Stimulated activated CD4-positive, alpha-beta T cell treated with anti-CD3 and anti-CD28 coated beads, Interleukin-4, amount 100 ng/mL, for 4 hours (primary cell): ENCODE measurements at places on chromosomes 12 and 14.

GRCh38 chr14:72737560-72737943, 156.3 kb downstream of the DPF3 start:
- DNase-seq = no peak

- no peak for DNase-seq
These were observed 8.4 kb upstream of the PNMA1 start for GRCh38 chr14:73722581-73722980.

DNA sequence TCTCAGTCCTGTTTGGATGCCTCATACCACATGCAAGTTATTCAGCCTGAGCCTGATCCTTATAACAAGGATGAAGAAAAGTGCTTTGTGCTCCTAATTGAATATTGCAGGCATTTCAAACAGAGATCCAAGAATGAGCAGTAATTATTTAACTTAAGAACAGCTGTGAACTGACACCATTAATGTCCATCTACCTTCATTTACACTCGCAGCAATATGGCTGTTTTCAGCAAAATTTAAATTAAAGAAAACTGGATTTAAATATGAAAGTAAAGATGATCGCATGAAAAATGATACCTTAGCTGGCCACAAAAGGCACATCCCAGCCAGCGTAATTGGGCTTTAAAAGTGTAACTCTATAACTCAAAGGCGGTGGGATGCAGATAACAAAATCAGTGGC, 466.3 kb downstream of the GALC start:
- DNase-seq = no peak

DNA sequence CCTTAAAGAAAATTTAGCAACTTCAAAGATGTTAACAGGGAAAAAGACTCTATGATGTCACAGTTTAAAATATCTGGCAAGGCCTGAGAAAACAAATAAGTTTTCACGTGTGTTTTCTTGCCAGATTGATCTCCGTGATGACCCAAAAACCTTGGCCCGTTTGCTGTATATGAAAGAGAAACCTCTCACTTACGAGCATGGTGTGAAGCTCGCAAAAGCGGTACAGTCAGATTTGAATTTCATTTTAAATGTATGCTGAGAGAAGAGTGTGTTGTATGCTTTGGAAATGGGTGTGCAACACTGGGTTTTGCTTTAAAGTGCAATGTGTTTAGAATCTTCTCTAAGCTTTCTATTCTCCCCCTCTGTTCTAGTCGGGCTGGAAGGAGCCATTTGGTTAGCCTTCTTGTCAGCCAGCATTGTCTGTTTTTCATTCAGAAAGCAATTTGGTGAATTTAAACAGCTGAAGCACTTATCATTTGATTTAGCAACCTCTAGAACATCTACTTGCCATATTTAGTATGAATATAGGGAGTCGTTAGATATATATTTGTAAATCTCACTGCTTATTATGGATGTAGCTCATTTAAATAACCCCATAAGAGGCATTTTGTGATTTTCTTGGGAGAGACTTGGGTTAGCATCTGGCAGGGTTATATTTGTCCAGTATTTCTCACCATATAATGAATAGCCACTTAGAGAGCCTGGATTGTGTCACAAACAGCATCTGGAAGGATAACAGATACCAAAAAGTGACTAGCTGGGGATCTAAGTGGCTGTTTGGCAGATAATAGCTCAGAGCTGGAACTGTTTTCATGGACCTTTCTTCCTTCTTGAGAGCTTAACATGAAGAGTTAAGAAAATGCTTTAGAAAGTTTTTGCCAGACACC, 35.5 kb downstream of the GPHB5 start:
- no peak for DNase-seq

- DNase-seq = no peak
These were observed 13.6 kb downstream of the VEZT start for GRCh38 chr12:95231190-95231589.

DNA sequence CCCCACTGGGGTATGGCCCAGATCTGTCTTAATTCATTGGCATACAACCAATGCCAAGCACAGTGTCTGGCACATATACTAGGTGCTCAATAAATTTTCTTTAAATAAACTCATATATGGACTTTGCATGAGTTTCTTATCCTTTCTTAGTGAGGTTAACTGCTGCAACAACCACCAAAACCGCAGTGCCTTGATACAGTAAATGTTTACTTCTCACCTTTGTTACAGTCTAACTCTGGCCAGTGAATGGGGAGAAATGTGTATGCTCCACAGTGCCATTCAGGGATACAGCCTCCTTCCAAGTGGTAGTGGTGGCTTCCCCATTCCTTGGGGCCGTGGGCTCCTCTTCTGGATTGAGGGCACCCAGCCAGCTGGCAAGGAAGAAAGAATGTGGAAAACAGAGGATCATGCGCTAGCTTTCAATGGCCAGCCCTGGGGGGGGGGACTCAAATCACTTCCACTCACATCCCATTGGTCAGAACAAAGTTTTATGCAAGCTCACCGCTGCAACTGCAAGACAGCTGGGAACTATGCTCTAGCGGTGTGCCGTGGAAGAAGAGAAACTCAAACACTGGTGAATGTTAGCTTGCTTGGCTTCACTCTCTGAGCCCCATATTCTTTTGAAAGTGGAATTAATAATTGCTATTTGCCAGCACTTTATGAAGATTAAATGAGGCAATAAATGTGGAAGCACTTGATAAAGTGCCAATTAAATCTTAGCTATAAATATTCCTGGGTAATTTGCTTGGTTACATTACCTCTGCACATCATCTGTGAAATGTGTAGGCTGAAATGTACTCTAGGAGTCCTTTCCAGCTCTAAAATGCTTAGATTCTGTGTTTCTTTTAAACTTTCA, 51.0 kb upstream of the SOCS2 start:
- DNase-seq = no peak

- DNase-seq = no peak
These were observed 17.8 kb downstream of the ARL6IP4 start for GRCh38 chr12:122998316-122998715.

DNA sequence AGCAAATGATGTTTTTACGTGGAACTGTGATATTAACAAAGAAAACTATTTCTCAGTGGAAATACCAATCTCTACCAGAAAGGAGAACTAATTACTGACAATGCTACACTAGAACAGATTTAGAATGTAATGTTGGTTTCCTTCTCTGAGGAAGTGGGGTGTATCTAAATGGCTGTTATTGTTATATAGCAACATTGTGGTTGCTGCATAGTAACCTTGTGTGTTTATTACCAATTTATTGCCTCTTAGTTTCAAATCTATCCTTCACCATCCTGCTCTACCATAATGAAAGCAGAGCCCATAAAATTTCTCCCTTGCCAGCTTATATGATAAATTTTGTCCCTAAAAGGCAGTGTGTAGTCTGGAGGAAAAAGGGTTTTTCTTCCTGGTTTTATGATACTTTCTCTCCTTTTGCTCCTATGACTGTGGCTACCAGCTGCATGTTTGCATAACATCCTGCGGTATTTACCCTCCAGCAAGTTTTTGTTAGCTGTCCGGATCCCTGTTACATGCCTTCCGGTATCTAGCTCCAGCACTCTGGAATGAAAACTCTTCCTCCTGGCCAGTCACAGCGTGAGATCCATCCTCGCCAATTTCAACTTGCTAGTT, 5.7 kb upstream of the KLRK1 start:
- DNase-seq = no peak

DNA sequence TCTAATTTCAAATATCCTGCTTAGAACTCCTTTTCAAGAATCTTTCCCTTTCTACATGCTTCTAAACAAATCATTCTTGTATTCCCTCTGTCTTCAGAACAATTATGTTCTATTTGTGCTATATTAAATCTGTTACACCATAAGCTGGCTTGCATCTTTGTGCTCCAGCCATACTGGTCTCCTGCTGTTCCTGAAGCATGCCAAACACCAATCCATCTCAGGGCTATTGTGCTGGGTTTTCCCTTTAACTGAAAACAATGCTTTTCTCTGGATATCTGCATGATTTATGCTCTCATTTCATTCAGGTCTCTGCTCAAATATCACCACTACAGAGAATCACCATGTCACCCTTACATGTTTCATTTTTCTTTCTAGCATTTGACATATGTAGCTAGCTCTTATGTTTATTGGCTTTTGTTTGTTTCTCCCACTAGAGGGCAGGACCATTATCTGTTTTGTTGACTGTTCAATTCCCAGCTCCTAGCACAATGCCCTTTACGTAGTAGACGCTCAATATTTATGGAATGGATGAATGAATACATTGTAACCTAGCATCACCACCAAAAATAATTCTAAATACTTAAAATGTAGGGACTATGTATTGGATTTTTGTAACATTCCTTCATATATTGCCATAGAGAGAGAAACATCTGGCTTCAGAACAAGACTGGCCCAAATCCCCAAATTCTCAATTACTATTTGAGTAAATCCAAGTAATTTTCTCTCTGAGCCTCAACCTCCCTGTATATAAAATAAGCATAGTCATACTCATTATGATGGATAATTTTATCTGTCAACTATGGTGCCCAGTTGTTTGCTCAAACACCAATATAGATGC, 302.0 kb upstream of the SYT1 start:
- no peak for DNase-seq

GRCh38 chr12:93918262-93918661, 230.1 kb upstream of the PLXNC1 start:
- no peak for DNase-seq

- DNase-seq = no peak
These were observed 139.1 kb downstream of the ZFP36L1 start for GRCh38 chr14:68653804-68654203.

DNA sequence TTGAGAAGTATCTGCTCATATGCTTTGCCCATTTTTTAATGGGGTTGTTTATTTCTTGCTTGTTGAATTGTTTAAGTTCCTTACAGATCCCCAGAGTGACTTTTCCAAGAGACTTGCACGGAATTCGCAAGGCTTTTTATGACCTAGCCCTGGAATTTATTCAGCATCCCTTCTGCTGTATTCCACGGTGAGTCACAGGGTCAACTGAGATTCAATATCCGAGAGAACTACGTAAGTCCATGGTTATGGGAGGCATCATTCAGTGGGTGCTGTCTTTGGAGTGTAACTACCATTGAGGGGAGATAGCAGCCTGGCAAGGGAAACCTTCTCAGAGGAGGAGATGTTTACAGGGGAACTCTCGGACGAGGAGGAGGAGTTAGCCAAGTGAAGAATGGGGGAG, 20.9 kb upstream of the GPRC5A start:
- no peak for DNase-seq

GRCh38 chr14:103260629-103261124, 73.4 kb upstream of the EIF5 start:
- DNase-seq = no peak

- no peak for DNase-seq
These were observed 9.4 kb downstream of the PARP11 start for GRCh38 chr12:3863756-3864155.

GRCh38 chr14:100306998-100307765, 938 bp upstream of the SLC25A29 start:
- no peak for DNase-seq

DNA sequence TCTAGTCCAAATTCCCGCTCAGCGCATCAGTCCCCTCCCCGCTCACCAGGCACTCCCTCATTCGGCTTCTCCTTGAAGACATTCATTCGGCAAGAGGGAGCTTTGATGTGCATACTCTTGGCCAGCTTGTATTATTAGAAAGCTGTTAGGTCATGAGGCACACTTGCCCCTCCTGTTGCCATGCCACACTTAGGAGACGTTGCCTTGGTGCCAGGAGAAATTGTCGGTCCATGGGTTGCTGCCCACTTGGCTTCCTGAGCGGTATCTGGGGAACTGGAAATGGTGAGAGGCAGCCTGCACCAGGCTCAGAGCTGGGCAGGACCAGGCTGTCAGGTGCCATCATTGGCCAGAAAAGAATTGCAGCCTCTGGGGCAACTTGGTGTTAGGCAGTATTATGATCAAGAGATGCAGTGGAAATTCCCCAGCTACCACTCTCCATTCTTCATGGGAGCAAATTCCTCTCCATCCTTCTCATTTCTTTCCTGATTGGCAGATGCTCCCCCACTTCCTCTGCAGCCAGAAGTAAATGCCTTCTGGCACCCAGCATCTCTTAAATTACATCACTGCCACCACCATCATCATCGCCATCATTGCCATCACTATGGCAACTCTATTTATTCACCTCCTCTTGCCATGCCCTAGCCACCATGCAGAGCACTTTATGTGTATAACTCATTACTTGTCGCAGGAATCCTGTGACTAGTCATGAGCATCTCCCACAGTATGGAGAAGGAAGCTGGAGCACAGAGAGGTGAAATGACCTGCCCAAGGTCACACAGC, 12.4 kb downstream of the CABP1 start:
- no peak for DNase-seq

DNA sequence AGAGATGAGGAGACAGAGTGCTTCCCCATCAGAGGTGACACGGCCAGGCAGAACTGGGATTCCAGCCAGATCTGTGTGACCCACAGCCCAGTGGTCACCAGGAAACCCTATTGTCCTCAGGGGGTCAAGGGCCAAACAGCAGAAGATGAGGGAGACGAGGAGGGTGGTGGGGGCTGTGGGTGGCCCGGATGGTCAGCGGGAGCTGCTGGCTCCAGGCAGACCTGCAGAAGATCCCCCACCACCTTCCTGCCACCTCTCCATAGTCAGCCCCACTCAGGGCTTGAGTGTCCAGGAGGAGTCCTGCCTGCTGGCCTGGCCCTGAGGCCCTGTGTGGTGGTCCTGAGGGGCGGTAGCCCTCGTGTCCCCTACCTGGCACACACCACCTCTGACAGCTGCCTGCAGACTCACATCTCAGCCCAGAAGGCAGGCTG, 136.8 kb downstream of the CALM1 start:
- no peak for DNase-seq

- no peak for DNase-seq
These were observed 144.1 kb upstream of the AMIGO2 start for GRCh38 chr12:47223848-47224213.

- no peak for DNase-seq
These were observed 502 bp downstream of the ITGA5 start for GRCh38 chr12:54418441-54419087.

GRCh38 chr12:112855375-112855774, 51.4 kb upstream of the OAS1 start:
- no peak for DNase-seq

DNA sequence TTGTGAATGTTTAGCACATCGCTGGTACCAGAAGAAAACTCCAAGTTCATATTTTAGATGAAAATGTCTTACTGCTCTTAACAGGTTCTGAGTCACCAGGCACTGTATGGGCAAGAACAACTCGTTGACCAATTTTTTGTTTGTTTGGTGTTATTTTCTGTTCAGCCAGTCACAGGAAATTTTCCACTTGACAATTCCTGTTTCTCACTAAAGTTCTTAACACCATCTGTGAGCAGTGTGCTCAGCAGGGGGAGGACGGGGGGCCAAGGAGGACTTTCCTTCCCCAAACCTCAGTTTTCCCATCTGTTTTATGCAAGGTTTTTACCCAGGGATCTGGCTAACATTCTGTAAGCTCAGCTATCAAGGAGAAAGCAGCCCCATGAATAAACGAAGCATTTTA, 3.0 kb downstream of the NUAK1 start:
- DNase-seq = no peak
